Stimulated activated CD8-positive, alpha-beta memory T cell treated with anti-CD3 and anti-CD28 coated beads, Interleukin-4, amount 100 ng/mL, for 1 hour (primary cell): ENCODE measurements at places on chromosomes 3 and 15.

GRCh38 chr3:172279191-172279640, 169.0 kb downstream of the GHSR start:
- no peak for DNase-seq

DNA sequence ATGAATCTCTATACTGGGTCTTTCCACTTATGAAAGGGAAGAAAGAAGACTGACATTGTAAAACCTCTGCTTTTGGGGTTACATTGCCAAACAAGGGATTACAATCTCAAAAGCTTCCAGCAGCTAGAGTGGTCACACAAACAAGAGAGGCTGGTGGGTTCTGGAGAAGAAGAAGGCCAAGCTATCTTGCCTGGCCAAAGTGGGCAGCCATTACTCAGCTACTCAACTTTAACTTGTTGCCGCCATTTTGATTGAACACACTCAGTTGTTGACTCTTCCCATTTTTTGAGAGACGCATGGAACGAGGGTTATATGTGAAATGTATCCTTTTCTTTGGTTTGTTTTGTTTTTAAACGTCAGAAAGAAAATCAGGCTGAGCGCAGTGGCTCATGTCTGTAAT, 50.9 kb downstream of the BHLHE40 start:
- DNase-seq, result no peak

GRCh38 chr3:174710612-174711011, 148.5 kb upstream of the NAALADL2 start:
- no peak for DNase-seq

DNA sequence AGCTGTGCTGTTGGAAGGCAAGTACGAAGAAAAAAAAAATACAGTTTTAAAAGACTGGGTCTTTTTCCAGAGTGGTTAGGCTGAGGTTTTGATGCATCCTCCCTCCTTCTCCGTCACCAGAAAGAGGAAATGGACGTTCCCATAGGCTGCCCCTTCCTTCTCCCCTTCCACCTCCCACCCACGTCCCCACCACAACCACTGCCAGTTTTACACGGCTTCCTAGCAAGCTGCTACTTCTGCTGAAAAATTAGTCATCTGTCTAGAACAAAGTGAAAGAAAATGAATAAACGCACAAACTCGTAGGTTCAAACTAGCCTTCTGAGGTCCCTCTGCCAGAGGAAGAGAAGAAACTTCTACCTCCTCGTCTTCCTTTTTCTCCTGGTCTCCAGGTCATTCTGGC, 71.6 kb upstream of the RPL35A start:
- DNase-seq, result no peak

DNA sequence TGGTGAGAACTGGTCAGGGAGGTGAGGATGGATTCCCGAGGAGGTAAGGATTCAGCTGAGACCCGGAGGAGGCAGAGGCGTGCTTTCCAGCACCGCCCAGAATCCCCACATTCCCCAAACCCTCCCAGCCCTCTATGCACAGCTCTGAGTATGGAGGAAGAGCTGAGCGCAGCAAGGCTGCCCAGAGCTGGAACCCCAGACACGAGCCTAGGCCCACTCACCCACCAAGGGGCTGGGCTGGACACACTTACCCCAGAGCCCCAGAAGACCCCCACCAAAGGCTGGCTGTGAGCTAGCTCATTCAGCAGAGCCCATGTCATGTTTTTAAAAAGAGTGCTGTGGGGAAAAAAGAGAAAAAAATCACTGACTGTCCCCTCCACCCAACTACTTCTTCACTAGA, 271.5 kb downstream of the XXYLT1 start:
- no peak for DNase-seq

GRCh38 chr3:123155471-123156011, 46.2 kb upstream of the SEC22A start:
- no peak for DNase-seq

DNA sequence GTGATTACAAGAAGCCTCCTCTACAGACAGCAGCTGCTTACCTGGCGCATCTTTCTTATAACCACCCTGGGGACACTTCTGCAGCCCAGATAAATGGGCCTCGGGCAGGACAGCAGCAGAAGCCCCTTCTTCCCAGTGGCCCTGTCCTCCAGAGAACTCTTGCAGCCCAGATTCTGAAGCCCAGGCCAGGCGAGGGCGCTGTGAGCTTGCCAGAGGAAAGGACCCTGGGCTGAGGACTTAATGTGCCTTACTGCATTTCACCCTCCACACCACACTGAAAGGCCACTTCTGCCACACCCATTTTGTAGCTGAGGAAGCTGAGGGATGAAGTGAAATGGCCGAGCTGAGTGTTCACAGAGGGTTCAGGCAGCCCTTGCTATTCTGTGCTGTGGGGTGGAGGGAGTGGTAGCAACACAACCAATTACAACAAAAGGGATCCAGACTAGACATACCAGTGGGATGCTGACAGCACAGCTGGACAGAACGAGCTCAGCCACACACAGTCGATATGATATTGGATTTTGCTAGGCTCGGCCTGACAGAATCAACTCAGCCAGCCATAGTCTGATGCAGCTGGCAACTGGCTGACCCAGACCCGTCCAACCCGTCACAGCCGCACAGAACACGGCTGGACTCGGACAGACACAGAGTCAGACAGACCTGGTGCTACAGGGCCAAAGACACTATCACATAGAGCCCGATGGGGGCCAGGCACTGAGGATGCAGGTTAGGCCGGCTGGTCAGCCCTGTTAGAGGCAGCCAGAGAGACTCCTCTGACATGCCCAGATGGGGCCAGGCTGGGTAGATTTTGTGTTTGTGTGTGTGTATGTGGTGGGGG, 7.3 kb downstream of the ACOX2 start:
- DNase-seq, result no peak

DNA sequence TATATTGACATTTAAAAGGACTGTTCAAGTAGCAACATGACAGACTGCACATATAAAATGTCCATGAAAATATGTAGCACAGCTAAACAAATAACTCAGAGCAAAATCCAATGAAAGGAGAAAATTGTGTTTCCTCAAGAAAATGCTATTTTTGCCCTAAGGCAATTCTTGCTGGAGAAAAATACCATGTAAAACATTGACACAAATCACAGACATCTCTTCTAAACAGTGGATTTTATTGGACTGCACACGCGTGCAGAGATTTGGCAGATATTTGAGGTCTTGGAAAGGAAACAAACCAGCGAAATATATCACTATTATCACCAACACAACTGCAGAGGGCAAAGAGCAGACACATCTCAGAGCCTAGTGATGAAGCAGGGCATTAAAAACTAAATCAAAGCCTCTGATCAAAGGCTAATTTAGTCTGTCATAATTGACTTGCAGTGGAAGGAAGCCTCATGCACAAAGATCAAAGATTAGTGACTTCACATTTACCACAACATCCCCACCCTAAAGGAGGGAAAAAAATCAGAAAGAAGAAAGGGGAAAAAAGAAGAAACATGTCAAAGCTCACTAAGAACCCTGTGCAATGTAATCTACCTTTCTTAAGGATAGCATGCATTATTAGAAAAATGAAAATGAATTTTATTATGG, 52.4 kb downstream of the CHL1 start:
- DNase-seq, result no peak

- no peak for DNase-seq
These were observed 123.7 kb upstream of the RAP2B start for GRCh38 chr3:153038367-153038766.

- DNase-seq, result no peak
These were observed 532.7 kb downstream of the SOX2 start for GRCh38 chr3:182244222-182244971.

GRCh38 chr3:170753421-170754310, 116.3 kb downstream of the RPL22L1 start:
- no peak for DNase-seq

DNA sequence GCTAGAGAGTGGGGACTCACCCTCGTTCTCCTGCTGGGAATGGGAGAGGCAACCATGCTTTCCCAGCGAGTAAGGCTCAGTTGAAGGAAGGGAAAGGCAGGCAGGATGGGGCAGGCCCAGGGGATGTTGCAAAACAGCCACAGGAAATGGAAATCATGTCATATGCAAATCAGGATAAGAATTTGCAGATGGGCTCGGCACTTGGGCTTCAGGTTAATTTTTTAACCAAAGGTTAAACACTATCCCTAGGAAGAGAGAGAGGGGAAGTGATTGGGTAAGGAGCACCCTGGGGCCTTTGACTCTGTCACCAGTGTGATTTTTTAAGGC, 14.6 kb upstream of the PLA2G4E start:
- DNase-seq, result no peak

- DNase-seq, result no peak
These were observed 22.6 kb upstream of the KLF13 start for GRCh38 chr15:31303726-31304648.

DNA sequence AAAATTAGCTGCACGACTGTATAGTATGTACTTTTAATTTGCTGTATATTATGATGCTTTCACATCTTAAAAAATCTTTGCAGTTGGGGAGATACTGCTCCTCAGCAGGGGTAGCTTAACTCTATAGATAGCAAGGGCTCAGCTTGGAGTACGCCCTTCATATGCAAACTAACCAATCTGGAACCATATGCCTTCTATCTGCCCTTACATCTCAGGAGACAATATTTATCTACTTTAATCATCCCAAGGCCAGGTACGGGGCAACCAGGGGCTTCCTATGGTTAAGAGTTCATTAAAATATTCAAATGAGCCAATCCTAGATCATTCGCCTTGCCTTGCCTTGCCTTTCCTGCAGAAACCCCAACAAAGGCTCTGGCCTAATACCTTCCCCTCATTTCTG, 204.1 kb upstream of the ZBTB20 start:
- no peak for DNase-seq

GRCh38 chr15:40923551-40923950, 5.6 kb upstream of the DLL4 start:
- no peak for DNase-seq

DNA sequence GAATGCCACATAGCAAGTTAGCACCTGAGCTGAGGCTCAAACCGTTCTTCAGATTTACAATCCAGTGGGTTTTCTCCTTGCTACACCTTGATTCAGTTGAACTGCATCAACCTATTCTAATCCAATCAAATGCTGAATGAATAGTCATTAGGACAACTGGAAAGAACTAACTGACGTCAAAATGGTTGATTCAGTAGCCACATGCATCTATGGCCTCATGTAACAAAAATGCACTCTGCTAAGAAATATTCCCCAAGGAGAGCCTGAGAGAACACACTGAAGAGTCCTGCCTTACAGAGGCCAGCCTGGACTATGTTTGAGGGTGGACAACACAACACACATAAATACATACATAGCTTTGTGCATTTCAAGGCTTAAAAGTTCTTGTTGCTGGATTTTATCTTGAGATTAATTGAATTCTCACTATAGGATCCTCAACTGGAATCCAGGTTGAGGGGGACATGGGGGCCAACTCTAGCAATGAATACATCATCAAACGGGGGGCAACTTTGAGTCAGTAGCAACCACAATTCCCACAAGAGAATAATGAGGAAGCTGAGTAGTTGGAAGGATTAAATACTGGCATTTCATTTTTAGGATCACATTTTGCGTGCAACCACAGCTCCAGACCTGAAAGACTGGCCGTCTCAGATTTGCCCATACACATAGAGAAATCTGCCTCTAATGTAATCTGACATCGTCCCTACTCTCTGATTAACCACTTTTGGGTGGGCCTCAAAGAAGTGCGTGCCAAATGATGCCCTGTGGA, 280.2 kb upstream of the ICE2 start:
- DNase-seq, result no peak

DNA sequence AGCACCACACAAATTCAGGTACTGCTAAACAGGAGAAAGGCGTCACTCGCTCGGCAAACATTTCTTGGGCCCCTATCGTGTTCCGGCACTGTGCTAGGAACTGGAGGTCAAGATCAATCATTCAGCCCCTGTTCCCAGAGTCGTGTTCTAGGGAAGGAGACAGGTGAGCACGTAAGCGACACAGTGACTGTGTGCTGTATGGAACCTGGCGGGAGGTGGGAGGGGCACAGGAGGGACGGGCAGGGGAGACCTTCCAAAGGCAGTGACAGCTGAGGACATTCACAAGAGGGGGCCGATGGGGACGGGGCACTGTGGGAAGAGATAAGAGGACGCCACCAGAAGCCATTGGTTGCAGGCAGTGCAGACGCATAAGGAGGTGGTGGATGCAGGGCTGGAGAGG, 32.2 kb downstream of the BDH1 start:
- no peak for DNase-seq

- no peak for DNase-seq
These were observed 81.2 kb downstream of the SRGAP3 start for GRCh38 chr3:9168241-9168741.

DNA sequence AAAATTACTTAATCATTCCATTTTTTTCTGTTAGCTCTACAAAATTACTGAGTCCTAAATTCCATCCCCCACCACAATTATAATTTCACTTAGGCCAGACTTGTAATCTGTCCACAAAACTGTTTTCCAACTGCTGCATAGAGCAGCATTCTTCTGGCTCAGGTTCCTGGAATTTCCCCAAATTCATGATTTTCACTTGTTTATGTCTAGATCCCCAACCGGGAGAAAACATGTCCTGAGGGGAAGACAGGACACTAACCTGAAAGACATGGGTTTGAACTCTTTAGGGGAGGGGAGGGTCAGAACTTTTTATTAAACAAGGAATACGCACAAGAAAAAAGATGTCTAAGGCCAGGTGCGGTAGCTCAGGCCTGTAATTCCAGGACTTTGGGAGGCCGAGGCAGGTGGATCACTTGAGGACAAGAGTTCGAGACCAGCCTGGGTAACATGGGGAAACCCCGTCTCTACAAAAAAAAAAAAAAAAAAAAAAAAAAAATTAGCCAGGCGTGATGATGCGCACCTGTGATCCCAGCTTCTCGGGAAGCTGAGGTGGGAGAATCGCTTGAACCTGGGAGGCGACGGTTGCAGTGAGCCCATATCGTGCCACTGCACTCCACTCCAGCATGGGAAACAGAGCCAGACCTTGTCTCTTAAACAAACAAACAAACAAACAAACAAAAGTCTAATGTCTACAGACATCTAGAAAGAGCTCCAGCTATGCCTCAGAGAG, 1.5 kb downstream of the ETFA start:
- no peak for DNase-seq

DNA sequence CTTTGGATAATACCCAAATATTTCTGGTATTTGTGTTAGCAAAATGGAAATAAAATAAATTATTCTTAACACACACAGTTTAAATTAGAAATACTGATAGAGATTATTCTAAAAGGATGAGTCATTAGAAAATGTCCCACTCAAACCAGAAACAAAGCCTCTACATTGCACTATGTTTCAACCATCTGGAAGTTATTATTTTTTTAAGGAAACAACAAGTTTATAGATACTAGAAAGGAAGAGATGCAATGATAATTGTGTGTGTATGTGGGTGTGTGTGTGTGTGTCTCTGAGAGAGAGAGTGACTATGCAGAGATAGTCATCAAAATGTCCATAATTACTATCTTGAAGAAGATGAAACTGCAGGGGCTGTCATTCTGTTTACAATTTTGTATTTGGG, 1340.5 kb downstream of the ROBO1 start:
- no peak for DNase-seq
